ENCODE measurements at places on chromosomes 2 and 18.

DNA sequence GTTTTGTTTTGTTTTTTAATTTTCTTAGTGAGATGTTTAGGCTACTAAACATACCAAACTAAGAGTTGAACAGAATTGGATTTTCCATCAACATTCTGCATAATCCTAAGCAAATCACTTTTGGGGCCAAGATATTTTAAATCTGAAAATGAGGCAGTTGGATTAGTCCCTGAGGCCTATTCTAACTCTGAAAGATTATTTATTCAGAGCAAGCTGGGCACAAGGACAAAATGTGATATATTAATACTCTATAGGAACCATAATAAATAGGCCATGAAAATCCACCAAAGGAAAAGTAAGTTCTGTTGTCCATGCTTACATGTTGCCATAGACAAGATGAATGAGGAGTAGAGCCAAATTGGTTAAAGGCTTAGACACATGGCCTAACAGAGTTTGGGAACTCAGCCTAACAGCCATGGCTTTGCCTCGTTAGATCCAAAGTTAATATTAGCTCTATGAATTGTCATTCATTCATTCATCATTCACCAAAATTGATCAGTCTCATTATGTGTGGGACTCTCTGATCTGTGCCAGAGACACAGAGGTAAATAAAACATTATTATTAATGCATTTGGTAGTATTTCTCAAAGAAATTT is 183.5 kb downstream of the SCG2 start:
- DNase-seq, result no peak

DNA sequence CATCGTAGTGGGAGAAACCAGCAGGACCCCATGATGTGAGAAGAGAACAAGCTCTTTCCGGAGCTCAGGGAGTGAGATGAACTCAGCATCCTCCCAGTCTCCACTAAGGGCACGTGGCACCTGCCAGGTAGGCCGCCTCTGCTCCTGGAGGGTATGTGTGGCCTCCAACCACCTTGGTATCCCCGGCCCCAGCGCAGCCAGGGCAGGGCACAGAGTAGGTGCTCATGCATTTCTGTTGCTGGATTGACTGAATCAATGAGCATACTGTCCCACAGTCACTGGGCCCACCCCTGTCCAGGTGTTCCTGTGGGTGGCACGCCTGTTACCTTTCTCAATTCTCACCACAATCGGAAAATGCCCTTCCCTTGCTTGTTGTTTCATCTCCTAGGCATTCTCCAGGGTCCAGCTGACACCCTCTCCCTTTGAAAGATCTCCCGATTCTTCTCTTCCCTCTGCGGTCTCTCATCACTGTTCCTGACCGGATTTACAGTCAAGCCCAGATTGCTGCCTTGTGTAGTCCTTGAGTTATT is 138.5 kb upstream of the SMAD2 start:
- DNase-seq, result no peak

DNA sequence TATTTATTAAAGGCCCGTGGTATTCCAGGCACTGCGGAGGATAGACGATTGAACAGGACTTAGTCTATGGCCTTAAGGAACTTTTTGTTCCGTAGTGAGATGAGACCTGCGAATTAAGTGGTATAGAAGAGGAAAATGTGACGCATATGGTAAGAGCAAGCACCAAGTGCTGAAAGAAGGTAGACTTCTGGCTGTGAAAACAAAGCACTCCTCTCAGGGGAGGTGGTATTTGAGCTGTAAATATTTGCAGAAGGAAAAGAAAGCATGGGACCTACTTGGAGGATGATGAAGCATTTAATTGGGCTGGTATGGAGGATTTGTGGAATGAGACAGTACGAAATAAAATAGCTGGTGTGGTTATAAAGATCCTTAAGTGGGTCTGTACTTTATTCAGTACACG is 62.5 kb downstream of the GPR39 start:
- DNase-seq, result no peak

- no peak for DNase-seq
Observed at GRCh38 chr2:201674794-201675193, 23.6 kb downstream of the MPP4 start.

DNA sequence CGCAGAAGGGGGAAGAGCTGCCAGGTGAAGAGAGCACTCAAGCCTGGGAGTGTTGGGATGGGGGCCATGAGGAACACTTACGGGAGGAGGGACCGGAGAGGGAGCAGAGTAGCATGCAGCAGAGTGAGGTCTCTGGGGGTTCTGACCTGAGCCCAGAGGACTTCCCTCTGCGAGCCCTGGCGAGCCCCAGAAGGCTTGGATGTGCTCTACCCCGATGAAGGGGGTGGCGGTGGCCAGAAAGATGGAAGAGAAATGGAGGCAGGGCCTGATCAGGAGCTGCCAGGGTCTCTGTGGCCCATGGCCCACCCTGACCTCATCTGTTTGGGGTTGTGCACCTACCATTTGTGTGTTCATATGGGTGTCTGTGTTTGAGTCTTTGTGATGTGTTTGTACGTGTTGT is 42.0 kb downstream of the CROCC2 start:
- DNase-seq, result no peak

DNA sequence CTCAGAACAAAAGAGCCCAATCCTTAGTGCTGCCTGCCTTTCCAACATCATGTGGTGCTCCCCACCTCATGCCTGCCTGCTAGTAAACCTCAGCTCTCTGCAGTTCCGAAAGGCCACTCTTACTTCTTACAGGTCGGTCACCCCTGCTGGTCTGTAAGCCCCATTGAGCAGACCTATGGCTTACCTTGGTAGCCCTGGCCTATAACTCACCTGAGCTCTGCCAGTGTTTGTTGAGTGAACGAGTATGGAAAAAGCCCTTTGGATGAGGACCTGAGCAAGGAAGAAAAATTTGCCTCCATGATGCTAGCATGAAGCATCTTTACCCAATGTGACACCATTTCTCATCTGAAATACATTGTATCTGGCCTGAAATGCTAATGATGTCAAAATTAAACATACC is 83.3 kb downstream of the LIPG start:
- no peak for DNase-seq

- no peak for DNase-seq
Observed at GRCh38 chr2:168666339-168666738, 136.1 kb upstream of the NOSTRIN start.

- DNase-seq, result no peak
Observed at GRCh38 chr2:73451263-73451972, 65.8 kb downstream of the ALMS1 start.

GRCh38 chr18:78522507-78522906 is 457.1 kb upstream of the SALL3 start:
- no peak for DNase-seq

- no peak for DNase-seq
Observed at GRCh38 chr18:35484034-35484433, 13.7 kb downstream of the INO80C start.

All from fibroblast of the conjunctiva (primary cell).